ENCODE measurements at places on chromosomes 4 and X. TPM values are rescaled to one million over a fixed set of nuclear protein-coding genes. Genes with fewer than 3 reads are reported as not detected.

GRCh38 chrX:48800574-48801279 lies 1.1 kb upstream of the HDAC6 start:
- no peak for DNase-seq

DNA sequence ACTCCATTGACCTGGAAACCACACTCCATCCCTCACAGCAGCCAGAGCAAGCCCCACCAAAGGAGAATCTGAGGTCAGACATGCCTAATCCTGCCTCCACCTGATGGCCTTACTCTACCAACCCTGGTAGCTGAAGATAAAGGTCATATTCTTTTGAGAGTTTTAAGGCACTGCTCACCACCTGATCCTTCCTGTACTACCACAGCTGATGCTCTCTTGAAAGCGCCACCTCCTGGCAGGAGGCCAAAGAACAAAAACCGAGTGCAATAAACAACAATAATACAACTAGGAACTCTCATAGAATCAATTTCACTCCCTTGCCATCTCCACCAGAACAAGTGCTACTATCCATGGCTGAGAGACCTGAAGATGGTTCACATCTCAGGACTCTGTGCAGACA lies 301.6 kb downstream of the NAF1 start:
- DNase-seq, result no peak

DNA sequence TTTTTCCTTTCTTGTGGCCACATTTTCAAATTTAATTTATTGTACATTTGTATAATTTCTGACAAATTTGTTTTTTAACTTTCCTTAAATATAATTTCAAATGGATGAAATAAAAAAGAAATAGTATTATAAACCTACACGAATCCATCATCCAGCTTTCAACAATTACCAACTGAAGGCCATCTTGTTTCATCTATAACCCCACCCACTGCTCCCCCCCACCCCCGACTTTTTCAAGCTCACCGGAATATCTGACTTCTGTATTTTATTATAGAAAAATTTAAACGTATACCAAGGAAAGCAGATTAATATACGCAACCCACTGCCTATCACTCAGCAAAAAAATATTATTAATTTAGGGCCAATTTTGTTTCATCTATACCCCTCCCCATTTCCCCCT lies 1.1 kb downstream of the MORF4L2 start:
- no peak for DNase-seq

DNA sequence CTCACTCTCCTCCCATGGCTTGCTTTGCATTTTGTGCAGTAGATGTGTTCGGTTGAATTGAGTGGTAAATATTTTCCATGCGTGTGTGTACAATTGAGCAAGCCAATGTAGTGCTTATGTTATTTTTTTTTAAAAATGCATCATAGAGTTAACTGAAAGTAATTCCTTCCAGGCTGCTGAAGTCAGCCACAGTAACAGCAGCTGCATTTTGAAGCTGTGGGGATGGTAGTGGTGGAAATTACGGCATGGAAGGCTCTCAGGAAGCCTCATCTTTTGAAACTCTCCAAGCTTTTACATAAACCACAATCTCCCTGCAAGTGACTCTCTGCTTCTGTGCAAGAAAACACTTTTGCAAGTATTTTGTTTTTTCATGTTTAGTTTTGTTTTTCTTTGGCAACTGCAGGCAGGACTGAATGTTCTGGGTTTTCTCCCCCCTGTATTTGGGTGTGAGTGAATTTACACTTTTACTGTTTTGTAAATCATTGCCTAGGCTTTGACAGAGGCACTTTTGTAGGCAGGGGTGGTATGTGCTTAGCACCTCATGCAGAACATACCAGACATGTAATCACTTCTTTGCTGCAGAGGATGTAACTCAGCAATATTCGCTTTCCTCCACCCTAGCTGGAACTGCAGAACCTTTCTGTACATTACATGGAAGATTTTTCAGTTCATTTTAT lies 56.2 kb downstream of the LRRC66 start:
- DNase-seq, result no peak

DNA sequence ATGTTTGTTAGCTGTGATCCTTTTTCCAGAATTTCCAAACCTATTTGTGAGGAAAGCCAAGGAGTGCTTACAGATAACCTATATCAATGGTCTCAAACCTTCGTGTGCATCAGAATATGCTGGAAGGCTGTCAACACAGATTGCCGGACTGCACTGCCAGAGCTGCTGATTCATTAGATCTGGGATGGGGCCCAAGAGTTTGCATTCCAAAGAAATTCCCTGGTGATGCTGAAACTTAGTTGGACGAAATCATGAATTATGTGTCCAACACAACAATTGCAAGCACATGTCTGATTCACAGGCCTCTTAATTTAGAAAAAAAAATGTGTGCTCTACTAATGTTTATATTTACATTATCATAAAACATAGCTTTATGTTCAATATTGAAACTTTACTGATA lies 544.0 kb upstream of the AMOT start:
- no peak for DNase-seq

Gene TLR3
- polyA plus RNA-seq, result not detected

Gene TECRL
- polyA plus RNA-seq, result not detected

Data from B cell (primary cell).